SJSA1 (cell line): ENCODE measurements at places on chromosomes 6 and 20. TPM values are rescaled to one million over a fixed set of nuclear protein-coding genes. Genes with fewer than 3 reads are reported as not detected.

- no peak for DNase-seq
Measured at GRCh38 chr6:160519133-160519532, 144.9 kb downstream of the LPA start.

DNA sequence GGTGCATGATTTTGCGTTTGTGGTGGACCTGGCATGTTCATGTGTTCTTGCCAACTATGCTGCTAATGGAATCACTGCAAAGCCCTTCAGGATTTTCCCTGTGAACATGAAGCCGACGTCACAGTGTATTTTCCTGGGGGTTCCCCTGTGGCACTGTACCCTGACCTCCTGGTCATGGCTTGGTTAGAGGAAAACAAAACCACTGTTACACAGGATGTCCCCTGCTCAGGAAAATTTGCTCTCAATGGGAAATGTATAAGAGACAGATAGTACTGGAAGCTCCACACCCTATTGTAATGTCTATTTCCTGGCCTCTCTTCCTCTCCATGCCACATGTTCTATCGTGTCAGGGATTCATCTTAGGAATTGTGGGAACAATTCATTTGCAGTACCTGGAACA lies 19.7 kb downstream of the TSHZ2 start:
- DNase-seq, result no peak

DNA sequence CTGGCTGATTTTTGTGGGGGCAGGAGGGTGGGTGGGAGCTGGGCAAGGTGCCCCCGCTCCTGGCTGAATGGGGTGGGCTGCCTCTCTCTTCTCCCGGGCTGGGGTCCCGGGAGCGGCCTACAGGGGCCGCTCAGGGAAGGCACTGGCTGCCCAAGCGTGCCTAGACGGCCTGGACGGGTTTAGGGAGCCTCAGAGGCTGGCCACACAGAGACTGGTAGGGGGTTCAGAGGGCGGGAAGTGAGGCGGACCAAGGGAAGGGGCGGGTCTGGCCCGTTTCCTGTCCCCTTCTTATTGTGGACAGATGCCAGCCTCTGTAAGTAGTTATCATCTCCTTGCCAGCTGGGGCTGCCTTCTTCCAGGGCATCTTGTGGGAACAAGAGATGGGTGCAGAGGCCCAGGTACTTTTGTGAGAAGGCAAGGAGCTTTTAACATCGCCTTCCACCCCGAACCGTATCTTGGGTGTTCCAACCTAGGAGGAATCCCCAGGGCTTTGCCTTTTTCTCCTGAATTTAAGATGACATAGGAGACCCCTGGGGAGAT lies 437 bp downstream of the CD40 start:
- DNase-seq, result no peak

DNA sequence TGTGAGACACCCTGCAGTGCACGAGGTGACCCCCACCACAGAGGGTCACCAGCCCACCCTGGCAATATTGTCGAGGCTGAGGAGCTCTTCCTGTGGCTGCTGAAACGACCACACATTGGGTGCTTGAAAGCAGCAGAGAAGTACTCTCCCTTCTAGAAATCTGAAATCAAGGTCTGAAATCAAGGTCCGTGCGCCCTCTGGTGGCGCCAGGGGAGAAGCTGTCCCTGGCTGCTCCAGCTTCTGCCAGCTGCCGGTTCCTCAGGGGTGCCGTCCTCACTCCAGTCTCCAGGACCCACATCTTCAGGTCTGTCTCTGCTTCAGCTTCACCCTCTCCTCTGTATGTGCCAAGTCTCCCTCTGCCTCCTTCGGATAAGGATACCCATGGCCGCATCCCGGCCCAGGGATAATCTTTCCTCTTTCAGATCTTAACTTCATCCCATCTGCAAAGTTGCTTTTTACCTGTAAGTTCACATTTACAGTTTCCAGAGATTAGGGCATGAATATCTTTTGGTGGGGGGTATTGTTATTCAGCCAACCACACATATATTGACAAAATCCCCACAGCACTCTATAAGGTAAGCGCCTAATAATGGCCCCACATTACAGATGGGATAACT lies 108.3 kb upstream of the PHACTR3 start:
- peak; percentile 41 for DNase-seq

- DNase-seq, result no peak
Measured at GRCh38 chr20:2922957-2923356, 49.7 kb downstream of the PTPRA start.

DNA sequence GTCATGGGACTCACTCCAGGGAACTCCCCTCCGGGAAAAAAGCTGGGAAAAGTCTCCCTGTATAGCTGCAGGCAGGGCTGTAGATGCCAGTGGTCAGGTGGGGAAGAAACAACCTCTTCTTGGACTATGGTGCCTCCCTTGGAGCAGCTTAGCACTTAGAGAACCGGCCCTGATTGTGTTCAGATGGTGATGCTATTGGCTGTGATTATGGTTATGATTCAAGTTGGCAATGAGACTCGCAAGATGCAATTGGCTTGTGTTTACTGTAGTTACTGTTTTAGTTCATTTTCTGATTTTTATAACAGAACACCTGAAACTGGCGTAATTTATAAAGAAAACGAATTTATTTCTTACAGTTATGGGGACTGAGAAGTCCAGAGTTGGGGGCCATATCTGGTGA lies 314.7 kb upstream of the RNF24 start:
- no peak for DNase-seq

GRCh38 chr6:82976179-82976578 lies 89.5 kb downstream of the UBE3D start:
- no peak for DNase-seq

The ENTPD6 gene
- 68.0 and 77.0 TPM in 2 replicates for total RNA-seq

The MACROD2 gene
- total RNA-seq, result not detected in 2 replicates

The PTK6 gene
- not detected in 2 replicates for total RNA-seq

The DSP gene
- total RNA-seq, result 0.08 TPM in 1 of 2 replicates, not detected in the other
